ENCODE measurements at places on chromosomes 2 and 18. TPM values are rescaled to one million over a fixed set of nuclear protein-coding genes. Genes with fewer than 3 reads are reported as not detected.

CFAP65 gene
- not detected for total RNA-seq

GDF7 gene
- 0.52 TPM for total RNA-seq

MOGAT1 gene
- not detected for total RNA-seq

AGXT gene
- not detected for total RNA-seq

TMEM87B gene
- 30.3 TPM for total RNA-seq

RAMP1 gene
- 31.8 TPM for total RNA-seq

DNAH7 gene
- total RNA-seq: under 0.01 TPM

All from skeletal muscle tissue (tissue), 5 donors.